ENCODE measurements at places on chromosomes 3 and 15. TPM values are rescaled to one million over a fixed set of nuclear protein-coding genes. Genes with fewer than 3 reads are reported as not detected.

- DNase-seq, result no peak
Measured at GRCh38 chr15:39573844-39574243, 7.0 kb upstream of the THBS1 start.

PLAAT1 gene
- polyA plus RNA-seq, result 3.7 TPM

DNA sequence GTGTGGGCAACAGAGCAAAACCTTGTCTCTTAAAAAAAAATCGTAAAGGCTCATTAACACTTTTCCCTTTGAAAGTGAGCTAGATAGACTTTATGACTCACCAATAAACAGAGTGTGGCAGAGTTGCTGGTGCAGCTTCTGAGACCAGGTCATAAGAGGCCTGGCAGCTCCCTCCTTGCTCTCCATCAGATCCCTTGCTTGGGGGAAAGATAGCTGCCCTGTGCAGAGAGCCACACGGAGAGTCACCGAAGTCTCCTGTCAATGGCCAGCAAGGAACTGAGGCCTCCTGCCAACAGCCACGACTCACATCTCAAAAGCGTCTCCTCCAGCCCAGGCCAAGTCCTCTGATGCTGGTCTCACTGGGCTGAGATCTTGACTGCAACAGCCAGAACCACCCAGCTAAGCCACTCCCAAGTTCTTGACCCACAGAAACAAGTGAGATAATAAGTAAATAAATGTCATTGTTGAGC is 8.7 kb upstream of the GP9 start:
- no peak for DNase-seq

- DNase-seq, result no peak
Measured at GRCh38 chr15:41429003-41429890, 12.4 kb downstream of the RTF1 start.

GRCh38 chr15:94250801-94251200 is 19.4 kb downstream of the MCTP2 start:
- DNase-seq, result no peak

DNA sequence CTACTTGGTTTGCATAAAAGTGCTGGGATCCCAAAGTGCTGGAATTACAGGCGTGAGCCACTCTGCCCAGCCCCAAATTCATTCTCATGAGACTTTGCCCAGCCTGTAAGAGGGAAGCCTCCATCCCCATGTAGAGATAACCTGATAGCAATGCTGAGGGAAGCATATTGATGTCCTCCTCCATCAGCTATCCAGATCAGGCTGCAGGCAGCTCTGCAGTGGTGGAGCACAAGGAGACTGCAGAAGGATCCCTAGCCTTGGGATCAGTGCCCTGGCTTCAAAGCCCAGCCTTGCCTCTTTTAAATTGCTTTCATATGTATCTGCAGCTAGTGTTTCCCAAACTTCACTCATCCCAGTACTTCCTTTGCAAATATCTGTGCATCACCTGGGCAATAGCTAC is 32.7 kb downstream of the MECOM start:
- no peak for DNase-seq

DNA sequence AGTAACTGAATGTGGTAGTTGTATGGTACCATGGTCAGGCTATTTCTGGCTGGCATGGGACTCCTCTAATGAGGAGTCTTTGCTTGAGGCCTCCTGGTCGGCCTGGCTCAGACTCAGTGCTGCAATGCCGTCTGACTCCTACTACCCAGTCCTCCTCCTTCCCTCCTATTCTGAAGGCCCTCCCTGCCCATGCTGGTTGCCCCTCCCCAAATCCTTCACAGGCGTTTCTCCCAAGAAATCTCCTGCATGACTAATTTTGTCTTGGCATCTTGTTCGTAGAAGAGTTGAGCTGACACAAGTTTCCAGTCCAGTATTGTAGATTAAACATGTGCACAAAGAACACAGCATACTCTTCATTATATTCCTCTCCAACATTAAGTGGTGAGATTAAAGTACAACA is 115.5 kb downstream of the NFKBIZ start:
- DNase-seq, result no peak

DNA sequence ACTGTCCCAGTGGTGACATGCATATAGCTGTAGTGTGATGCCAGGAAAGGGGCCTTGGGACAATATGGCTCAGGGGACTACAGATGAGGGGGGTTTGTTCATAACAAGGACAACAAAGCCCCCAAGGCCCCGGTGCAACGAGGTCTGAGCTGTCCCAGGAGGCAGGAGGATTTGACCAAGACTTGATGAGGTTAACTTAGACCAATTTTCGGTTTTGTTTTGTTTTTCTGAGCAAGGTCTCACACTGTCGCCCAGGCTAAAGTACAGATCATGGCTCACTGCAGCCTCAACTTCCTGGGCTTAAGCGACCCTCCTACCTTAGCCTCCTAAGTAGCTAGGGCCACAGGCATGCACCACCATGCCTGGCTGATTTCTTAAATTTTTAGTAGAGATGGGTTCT is 23.8 kb downstream of the EFCAB12 start:
- DNase-seq, result no peak

- no peak for DNase-seq
Measured at GRCh38 chr3:179299999-179300613, 22.7 kb upstream of the ZNF639 start.

GRCh38 chr15:92091155-92091734 is 237.7 kb downstream of the SLCO3A1 start:
- no peak for DNase-seq

- no peak for DNase-seq
Measured at GRCh38 chr3:122502139-122502538, 12.6 kb downstream of the KPNA1 start.

CPN2 gene
- polyA plus RNA-seq, result 0.51 TPM

- DNase-seq, result no peak
Measured at GRCh38 chr3:42608581-42608980, 8.1 kb downstream of the NKTR start.

- no peak for DNase-seq
Measured at GRCh38 chr3:11230832-11231231, 41.4 kb upstream of the ATG7 start.

DNA sequence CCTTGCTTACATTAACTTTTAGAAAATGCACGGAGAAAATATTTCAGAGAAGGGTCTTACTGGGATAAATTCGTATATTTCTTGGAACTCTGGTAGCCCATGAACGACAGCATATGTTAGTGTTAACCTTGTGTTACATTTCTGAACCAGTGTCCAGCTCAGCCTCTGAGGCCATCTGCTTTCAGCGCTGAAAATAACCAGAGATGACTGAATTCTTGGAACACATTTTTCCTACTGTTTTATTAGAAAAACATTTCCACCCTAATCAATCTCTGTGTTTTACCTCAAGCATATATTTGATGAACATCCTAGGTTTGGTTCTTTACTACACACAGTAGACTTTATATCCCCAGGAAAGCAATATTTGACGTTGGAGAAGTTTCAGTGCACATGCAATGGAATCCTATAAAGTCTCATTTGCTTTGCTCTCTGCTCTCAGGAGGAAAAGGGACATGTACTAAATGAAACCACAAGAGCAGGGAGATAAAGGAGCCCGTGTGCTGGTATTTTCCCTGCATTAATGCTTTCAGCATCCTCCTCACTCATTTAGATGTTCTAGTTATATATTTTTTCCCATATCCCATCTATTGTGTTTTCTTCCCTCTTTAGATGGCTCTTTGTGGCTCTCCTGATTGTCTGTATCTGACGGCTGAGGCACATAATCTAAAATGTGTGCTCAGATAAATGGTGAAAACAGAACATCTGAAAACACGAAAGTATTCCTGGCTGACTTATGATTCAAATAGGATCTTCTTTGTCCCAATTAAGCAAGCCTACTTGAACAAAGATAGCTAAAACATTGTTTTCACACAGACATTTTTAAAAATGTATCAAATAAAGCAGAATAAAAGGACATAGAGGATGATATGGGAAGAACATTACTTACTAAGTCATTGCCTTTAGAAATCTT is 151.7 kb upstream of the KCNMB2 start:
- no peak for DNase-seq

- DNase-seq, result no peak
Measured at GRCh38 chr3:178562143-178562946, 26.1 kb downstream of the KCNMB2 start.

TMEM207 gene
- polyA plus RNA-seq, result 25.9 TPM

NFKBIZ gene
- 18.6 TPM for polyA plus RNA-seq

MAGI1 gene
- 29.7 TPM for polyA plus RNA-seq

DNA sequence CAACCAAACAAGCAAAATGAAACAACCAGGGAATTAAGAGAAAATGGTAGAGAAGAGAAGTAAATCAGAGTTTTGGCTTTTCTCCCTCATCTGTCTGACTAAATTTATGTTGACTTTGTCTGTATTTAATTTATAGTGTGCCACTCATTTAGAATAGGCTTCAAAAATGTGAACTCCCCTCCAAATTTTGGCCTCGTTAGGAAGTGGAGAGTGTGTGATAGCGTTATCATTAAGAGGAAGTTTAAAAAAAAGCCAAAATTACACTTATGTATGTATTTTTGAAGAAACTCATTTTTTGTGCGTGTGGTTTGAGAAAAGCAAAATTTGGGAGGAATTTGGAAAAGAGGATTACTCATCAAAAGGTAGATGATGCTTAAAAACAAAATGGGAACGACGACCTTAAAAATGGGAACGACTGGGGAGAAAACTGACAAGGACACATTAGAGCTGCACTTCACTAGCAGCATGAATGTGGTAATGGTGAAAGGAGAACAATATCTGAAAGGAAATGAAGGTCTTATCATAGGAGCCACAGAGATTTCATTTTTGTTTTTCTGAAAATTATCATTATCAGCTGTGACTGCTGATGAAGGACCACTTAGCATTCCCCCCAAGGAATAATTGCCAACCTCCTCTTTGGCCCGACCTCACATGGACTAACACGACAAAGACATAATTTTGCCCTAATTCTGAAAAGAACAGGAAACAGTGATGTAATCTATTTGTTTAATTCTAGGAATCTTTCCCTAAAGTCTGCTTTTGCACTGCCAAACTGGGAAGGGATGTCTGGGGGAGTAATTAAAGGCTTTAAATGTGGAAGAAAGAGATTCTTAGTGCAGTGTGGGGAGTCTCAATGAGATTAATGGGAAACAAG is 163.2 kb upstream of the P2RY1 start:
- no peak for DNase-seq

EAF1 gene
- polyA plus RNA-seq, result 17.1 TPM

DNA sequence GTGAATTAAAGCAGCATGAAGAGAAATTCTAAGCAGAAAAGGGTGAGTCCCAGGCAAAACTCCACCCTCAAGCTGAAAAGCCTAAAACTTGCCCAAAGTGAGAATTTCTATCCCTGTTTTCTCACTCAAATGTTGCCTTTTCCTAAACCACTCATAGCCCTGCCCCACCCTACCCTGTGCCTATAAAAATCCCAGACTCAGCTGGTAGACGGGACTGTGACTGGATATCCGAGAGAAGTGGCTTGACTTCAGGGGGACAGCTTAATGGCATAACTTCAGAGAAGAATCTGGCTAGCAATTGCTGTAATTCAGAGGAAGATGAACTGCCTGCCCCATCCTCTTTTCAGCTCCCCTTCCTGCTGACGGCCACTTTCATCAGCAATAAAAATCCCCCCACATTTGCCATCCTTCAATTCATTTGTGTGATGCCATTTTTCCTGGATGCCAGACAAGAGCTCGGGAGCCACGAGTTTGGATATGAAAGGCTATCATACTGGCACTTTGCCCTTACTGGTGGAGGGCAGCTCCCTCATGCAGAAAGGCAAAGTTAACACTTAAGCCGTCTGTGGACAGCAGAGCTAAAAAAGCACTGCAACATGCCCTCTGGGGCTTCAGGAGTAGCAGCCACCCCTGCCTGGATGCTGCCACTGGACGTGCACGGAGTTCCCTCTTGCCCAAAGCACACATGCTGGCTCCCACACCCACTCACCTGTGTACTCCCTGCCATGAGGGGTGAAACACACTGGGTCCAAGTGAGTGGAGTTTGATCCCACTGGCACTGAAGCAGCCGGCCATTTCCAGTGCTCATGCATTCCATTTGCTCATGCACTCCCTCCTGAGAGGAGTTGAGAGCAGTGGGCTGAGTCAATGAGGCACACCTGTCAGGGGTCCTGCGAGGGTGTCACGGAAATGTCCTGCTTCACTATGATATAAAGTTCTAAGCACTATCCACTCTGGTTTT is 670.6 kb downstream of the PLOD2 start:
- no peak for DNase-seq

DNA sequence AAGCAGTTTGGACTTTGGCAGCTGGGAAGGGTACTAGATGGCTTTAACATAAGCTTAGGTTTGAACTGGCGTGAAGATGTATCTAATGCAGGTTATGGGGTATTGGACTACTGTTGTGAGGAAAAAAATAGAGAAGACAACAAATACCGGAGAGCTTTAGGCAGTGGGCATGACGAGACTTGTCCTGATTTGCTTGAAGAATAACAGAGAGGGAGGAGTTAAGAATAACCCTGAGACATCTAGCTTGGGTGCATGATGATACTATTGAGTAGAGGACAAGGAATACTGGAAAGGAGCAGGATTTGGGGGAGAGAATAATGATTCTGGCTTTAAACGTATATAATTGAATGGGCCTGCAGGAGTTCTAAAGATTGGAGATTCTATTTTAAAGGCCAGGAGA is 249.5 kb upstream of the AZI2 start:
- no peak for DNase-seq

SACM1L gene
- polyA plus RNA-seq, result 79.3 TPM

ADAMTS17 gene
- 2.5 TPM for polyA plus RNA-seq
